Activated T-helper 1 cell treated with anti-CD3 and anti-CD28 coated beads, Interleukin-2, amount 50 U/mL, for 16 hours (primary cell): ENCODE measurements at places on chromosomes 5 and 9.

DNA sequence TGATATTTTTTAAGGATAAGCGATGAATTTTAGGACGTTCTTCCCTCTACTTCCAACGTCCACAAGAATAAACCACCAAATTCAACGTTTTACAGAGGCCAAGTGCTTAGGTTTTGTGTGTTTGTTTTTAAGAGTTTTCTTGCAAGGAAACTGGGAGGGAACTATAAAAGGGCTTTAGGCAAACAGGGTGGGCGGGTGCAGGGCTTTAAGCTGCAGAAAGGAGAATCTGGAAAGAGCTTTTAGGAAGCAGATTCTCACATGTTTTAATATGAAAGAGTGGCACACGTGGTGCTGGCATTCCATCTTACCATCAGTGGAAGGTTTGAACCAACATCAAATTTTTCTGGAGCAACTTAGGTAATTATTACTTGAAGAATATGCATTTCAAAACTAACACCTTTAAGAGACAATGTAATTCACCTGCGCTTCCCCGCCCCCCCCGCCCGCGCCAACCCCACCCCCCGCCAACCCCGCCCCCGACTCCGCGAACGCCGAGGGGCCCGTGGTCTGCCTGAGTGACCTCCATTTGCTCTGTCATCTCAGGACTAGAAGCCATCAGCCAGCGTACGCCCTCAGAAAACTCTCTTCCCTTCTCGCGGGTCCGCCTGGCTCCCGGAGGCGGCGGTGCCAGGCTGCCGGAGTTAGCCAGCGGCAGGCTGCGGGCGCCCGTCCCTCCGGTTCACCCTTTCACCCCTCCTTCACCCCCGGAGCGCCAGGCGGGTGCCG is 911 bp upstream of the PIK3R1 start:
- DNase-seq: no peak

DNA sequence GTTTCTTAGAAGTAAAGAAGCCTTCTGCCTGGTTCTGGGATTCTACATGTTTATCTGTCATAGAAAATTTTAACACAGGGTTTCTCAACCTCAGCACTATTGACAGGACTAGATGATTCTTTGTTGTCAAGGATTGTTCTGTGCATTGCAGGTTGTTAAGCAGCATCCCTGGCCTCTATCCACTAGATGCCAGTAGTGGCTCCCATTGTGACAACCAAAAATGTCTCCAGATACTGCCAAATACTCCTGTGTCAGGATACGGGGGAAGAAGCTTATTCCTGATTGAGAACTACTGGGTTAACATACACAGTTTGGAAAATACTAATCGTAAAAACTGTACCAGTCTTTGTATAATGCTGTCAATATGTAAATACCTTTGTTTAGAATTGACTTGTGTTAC is 167.1 kb downstream of the NIPBL start:
- no peak for DNase-seq

DNA sequence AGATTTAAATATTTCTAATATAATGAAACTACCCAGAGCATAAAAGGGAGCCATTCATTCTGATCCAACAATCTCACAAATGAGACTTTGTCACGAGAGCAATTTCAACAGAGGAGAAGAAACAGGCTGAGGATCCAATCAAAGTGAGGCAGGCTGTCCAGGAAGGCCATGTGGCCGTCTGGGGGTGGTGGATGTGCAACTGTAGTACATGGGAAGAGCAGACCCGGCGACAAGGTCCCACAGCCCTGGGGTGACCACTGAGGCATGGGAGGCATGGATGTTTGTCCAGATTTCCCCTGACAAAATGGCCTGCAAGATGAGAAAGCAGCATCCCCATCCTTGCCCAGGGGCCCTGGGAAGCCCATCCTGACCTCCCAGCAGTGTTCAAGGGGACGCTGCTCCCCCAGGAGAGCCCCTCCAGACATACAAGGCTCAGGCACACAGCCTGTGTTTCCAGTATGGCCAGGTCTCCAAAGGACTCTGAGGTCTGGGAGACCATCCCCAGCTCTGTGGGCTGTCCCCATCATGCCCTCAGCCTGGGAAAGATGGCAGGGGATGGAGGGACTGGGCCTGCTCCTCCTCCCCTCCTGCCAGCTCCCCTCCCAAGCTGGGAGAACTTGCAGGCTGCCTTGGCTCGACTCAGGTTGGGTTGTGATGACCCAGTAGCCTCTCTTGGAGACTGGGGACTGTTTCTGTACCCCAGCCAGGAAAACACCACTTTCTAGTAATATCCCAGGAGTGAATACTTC is 27.5 kb upstream of the FCN2 start:
- DNase-seq: no peak

- no peak for DNase-seq
Measured at GRCh38 chr5:73793911-73794310, 167.9 kb downstream of the ARHGEF28 start.

DNA sequence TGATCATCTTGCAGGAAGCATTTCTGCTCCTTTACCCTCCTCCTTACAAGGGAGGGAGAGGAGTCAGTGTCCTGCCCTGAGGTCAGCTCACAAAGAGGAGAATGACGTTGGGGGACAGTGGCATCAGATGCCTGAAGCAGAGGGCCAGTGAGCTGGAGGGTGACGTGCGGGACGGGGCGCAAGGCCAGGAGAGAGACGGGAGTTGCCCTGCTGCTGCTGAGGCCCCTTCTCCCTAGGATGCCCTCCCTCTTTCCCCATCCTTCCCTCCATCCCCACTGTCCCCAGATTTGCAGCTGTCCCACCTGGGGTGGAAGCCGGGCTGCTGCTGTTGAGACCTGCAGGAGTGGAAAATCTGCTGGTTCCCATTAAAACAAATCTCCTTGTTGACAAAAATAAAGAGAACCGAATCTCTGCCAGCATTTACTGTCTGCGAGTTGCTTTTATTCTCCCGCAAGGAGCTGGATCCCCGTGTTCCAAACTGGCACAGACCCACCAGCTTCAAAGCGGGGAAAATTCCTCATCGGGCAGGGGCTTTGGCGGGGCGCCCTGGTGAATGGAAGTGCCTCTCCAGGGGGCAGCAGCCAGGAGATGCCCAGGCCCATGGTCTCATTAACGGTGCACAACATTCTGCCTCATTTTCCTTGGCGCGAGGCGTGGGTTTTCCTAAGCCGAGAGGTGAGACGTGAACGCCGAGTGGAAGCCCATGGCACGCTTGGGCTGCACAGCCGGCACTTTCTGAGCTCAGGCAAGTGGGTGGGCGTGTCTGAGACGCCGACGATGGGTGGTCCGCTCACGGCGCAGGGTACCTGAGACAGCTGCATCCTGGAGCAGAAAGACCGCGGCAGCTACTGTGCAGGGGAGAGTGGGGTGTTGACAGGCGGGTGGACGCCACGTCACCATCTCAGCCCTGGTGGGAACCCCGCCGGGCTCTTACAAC is 13.9 kb upstream of the COL5A1 start:
- no peak for DNase-seq
